ENCODE measurements at places on chromosomes 2 and 18.

- no peak for DNase-seq
Measured at GRCh38 chr2:112694182-112694581, 26.6 kb upstream of the NT5DC4 start.

- no peak for DNase-seq
Measured at GRCh38 chr2:222799262-222799918, 61.4 kb upstream of the ACSL3 start.

- no peak for DNase-seq
Measured at GRCh38 chr2:55009277-55010060, 40.8 kb downstream of the RTN4 start.

DNA sequence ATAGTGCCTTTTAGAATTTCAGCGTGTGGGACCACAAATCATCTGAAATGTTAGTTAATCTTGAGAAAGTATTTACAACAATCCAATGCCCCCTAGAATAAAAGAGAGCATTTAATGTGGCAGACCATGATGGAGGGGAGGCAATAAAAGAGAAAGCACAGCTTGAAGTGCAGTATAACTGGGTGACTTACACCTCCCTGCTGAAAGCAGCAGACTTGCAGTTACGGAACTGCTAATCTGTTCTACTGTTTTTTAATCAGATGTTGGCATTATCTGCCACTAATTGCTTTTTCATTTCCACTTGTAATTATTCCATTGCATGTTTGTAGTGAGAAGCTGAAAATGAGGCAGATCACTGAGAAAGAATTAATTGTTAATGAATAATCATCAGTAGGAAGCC lies 130.5 kb upstream of the ITGA4 start:
- no peak for DNase-seq

DNA sequence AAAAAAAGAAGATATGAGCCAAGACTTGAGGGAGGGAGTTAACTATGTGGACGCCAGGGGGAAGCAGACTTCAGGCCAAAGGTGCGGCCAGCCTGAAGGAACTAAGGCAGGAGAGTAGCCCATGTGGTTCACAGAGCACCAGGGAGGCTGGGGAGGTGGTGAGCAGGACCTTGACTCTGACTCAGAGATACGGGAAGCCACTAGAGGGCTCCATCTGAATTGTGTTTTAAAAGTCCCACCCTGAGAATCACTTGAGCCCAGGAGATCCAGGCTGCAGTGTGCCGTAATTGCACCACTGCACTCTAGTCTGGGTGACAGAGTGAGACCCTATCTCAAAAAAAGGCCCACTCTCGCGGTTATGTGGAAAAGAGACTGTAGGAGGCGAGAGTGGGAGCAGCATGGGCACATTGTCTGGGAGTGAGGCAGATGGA lies 12.3 kb downstream of the CEP192 start:
- peak; percentile 50 for DNase-seq

- peak; percentile 9 for DNase-seq
Measured at GRCh38 chr2:201363857-201364560, 6.9 kb upstream of the FLACC1 start.

GRCh38 chr2:121471532-121472469 lies 58.9 kb upstream of the RNU4ATAC start:
- DNase-seq: peak; percentile 35

DNA sequence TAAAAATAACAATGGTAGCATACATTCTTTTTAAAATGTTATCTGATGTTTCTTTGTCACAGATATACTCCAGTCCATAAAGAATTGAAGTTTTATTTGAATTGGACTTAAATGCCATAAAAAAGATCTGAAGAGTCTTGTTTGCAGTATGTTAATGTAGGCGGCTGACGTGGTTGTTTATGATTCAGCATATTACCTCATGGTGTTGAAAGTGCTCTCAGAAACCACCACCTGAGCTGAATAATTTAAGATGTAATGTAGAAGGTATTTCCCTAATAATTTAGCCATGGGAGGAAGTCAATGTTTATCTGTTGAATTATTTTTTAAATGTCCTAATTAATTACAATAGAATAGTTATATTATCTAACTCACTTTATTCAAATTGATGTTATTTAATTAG lies 58.6 kb upstream of the CHN1 start:
- DNase-seq: peak; percentile 6

DNA sequence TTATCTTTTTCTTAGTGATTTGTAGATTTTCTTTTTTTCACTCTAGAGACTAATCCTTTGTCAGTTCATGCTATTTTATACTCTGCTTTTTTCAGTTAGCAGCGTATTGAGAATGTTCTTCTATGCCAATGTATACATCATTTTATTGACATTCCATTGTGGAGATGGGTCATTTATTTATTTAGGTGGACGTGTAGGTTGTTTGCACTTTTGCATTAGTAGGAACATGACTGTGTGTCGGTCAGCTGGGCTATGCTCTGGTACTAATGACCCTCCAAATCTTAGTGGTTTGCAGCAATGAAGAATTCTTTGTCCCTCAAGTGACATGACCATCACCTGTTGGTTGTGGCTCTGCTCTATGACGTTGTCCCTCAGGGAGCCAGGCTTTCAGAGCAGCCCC lies 33.6 kb downstream of the HPCAL1 start:
- no peak for DNase-seq

GRCh38 chr2:20451761-20452499 lies 5.1 kb downstream of the RHOB start:
- DNase-seq: no peak

DNA sequence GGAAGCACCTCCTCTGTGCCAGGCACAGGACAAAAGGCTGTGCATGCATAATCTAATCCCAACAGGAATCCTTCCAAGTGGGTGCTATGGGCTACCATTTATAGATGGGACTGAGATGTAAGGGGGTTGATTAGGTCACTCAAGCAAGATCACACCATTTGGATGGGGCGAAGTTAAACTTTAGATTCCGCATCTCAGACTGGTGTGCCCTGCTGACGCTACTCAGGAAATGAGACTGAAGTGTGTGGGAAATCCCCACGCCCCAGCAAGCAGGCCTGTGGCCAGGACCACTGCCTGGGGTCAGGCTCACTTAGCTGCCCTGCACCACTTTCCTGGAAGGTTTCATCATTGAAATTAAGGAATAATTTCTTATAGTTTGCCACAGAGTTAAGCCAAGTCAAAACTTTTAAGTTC lies 70.5 kb upstream of the PPP1CB start:
- DNase-seq: peak; percentile 81

DNA sequence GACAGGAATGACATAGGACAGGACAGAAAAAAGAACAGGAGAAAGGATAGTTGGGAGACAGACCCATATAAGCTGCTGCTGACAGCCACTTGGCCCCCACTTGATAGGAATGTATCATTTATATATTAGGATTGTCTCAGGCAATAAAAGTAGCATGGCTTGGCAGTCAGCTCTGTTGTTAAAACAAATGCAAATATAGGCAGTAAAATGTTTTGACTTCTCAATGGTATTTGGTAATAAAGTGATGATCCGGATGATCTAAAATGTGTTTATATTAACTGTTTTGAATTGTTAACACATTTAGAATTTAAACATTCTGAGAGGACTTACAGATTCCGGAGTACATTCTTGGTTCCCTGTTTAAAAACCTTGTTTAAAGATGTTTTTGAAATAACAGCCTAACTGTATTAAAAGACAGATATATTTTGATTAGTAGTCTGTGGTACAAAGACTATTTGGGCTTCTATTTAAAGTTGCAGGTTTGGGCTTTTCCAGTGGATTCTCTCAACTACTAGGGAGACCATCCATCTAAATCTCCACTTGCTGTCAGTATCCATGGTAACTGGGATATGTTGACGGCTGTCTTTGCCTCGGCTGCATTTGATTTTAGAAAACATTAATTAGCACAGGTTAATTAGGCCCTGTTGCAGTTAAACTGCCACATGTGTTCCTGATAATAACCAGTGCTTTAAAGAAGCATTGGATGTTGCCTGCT lies 147.6 kb downstream of the ESCO1 start:
- DNase-seq: no peak

GRCh38 chr2:236574424-236575145 lies 5.0 kb downstream of the ACKR3 start:
- DNase-seq: no peak

GRCh38 chr2:95185197-95185596 lies 19.6 kb downstream of the ZNF2 start:
- no peak for DNase-seq

All from NCI-H226 (cell line).